NCI-H1436 (cell line): ENCODE measurements at places on chromosomes 2 and 18.

GRCh38 chr2:19785447-19785846 lies 116.3 kb downstream of the TTC32 start:
- no peak for DNase-seq

GRCh38 chr2:215487002-215487372 lies 51.1 kb upstream of the FN1 start:
- DNase-seq = no peak

DNA sequence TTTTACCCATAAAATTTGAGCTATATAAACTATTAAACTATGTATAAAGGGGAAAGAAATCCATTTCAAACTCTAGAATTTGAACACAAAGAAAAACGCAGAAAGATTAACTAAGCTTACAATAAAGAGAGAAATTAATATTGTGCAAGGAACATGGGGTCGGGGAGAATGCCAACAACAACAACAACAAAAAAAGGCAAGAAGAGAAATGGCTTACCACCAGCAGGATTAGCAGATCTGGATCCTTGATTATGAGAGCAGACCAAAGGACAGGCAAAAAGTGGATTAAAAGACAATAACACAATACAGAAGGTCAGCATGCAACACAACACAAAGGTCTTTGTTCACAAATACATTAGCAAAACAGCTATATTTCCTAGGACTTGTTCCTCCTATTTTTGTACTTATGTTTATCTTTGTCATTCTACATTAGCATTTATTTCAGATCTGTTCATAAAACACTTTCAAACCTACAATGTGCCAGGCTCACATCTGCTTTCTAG lies 103.4 kb upstream of the RNU4ATAC start:
- no peak for DNase-seq

DNA sequence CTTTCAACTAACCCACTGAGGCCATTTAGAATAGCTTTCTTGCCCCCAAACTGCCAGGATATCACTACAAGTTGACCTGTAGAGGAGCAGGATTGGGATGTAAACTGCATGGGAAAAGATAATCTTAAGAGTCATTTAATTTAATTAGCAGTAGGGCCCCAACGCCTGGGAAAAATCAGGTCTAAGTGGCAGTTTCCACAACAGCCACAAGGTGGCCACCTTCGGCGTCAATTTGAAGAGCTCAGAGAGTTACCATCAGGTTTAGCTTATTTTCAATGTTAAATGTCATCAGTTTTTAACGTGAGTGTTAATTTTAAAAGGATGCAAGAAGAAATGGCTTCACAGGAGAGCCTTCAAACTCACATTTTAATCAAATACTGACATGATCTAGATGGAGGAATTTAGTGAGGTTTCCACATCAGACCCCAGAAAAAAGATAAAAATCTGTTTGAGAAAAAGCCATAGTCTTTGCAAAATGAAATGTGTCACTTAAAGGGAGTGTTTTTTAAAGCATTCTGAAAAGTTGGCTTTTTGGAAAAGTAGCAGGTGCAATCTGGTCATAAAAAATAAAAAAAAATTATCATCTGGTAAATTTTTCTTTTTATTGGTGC lies 77.3 kb upstream of the UPP2 start:
- peak; percentile 40 for DNase-seq

- no peak for DNase-seq
These were observed 71.9 kb downstream of the STK39 start for GRCh38 chr2:168175469-168175868.

GRCh38 chr2:233068762-233069418 lies 8.7 kb downstream of the INPP5D start:
- DNase-seq = no peak

- DNase-seq = no peak
These were observed 387.1 kb downstream of the RND3 start for GRCh38 chr2:150100336-150100735.

DNA sequence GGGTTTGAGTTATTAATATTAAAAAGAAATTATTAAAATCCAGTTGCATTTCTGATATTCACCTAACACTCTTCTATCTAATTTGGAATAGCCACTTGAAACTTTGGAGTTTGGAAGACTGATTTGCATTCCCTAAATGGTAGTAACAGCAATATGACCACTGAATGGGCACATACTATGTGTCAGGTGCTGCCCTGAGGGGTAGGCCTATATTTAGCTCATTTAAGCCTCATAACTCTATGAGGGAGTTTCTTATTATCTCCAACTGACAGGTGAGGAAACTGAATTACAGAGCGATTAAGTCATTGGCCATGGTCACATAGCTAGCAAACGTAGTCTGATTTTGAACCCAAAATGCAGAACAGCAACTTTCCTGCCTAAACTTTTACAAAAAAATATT lies 77.3 kb downstream of the VWA3B start:
- DNase-seq = no peak

DNA sequence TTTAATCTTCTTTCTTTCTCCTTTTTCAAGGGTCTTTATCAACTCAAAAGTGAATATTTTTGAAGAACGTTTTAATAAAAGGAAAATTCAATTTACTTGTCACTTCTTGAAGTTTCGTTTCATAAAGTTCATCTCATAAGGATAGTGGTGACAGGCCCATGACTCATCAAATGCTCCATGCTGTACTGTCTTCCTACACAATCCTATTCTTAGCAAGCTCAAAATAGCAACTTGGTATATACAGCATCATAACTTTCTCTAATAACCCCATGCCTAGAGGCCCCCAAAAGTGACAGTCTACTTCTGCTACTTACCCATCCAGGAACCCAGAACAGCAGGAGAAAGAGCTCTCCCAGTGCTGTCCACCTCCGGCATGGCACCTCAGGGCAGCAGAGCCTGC lies 7.7 kb downstream of the FBXO15 start:
- DNase-seq = no peak

DNA sequence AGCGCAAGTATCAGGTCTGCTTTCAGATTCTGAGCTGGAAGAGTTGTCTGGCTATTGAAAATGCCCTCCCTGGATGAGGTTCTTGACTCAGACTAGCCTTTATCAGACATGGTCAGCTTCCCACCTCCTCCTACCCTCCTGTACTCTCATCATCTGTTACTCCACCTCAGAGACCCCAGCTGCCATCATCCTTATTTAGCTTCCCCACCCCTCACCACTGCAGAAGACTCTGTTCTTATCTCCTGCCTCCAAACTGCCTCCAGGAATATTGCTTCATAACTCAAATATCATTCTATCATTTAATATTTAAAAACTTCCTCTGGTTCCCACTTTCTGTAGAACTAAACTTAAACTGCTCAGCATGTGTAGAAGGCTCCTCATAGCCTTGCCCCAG lies 31.1 kb upstream of the PPP3R1 start:
- DNase-seq = no peak

DNA sequence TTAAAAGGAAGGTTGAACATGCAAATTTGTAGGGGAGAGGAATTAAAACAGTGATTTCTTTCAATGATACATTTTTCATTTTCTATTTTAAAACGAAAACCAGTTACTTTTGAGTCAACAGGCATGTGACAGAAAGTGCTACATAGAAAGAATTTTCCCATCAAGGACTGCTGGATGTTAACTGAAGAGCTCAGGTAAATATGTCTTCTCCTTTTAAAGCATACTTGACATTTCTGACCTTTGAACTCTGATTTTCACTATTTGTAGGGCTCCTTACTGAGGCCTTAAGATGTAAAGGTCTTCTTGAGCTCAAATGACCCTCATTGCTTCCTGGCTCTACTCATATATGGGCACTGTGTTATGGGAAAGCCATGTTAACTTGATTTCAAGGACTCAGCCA lies 32.4 kb downstream of the FIGN start:
- DNase-seq = no peak

DNA sequence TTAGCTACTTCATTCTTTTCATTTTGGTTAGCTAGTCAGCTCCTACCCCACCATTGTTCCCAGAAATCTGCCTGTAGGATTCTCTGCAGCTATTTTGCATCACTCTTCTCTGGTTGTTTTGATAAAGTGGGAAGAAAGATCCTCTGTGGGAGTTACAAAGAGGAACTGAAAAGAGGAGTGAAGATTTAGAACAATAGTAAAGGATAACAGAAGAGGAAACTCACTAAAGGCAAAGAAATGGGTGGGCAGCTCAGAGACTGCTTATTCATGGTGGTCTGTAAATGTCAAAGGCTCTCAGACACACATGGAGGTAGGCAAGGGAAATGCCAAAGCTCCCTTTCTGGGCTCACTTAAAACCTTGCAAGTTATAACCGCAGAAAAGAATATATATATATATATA lies 17.2 kb upstream of the CD207 start:
- no peak for DNase-seq

DNA sequence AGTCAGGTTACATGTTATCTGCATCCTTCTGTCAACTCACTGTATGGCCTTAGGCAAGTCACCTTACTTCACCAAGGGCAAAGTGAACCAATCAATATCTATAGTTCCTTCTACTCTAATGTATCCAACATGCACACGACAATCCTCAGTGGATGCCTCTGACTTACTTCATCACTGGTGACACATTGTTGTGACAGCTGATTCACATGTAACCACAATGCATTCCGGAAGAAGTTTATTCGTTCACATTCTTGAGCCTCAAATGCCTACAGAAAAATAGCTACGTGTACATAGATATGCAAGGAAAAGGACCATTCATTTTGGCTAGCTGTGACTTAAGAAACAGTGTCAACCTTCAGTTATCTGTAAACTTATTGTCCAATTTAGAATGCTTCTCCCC lies 26.3 kb upstream of the EPG5 start:
- DNase-seq = no peak

DNA sequence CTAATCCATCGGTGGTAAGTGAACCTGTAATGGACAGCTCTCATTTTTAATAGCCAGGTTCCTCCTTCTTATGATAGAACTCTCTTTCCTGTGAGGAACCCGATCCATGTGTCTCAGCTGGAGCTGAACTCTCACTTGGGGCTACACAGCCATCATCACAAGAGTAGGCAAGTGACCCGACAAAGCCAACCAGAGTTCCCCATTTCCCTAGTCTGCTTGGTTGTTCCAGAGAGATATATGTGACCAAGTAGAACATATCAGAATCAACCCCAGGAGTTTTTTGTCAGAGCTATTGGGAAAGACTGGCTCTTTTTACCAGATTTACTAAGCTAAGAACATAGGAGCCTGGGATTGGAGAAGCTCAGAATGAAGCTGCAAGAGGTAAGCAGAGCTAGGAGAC lies 14.6 kb upstream of the HNRNPLL start:
- no peak for DNase-seq

GRCh38 chr2:99488539-99489062 lies 1.2 kb downstream of the REV1 start:
- no peak for DNase-seq

DNA sequence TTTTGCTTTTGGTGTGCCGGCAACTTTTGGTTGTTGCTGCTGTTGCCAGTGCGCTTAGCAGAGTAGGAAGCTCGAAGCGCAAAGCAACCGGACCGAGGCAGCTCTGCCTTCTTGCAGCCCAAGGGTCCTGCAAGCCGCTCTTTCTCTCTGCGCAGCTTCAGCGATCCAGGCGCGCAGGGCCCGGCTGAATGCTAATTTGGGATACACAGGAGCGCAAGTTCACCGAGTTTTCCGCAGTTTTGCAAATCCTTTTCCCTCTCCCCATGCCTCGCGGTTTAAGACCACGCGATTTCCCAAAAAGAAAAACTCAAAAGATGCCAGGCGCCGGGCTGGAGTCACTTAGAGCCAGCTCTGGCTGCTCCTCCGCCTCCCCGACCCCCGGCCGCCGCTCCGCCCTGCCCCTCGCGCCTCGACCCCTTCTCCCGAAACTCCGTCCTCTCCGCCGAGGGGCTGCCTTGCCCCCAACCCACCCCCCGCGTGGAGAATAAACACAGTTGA lies 13.5 kb upstream of the SIX3 start:
- no peak for DNase-seq

DNA sequence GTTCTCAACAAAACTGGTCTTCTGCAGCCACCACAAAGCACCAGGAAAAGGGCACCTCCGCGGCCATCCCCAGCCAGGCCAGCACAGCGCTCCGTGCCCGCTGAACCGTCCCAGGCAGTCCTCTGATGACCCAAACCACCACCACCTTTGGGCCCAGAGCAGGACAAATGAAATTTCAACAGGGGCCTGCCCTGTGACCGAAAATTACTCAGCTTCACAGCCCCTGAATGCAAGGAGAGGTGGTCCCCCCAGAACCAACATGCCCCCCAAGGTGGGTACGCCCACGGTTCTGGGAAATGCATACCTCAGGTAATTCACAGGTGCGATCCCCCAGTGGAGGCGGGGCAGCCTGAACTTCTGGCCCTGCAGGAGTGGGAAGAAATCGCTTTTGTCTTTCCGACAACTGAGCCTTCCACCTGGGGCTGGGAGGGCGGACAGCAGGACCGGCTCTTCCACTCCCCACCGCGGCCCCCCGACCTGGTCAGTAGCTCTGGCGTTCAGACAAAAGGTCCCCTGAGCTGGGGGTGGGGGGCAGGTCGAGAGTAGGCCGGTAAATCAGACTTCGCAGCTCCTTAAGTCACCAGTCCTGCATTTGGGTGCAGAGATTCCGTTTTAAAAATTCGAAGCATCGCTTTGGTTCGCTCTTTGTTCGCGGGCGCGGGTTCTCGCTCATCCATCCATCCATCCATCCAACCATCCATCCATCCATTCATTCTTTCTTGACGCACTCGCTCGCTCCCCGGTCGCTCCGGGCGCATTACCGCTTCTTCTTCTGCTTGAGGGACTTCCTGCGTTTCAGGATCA lies 1.4 kb downstream of the ARL4C start:
- DNase-seq = no peak

GRCh38 chr2:72923833-72924352 lies 6.6 kb downstream of the EMX1 start:
- DNase-seq = no peak

DNA sequence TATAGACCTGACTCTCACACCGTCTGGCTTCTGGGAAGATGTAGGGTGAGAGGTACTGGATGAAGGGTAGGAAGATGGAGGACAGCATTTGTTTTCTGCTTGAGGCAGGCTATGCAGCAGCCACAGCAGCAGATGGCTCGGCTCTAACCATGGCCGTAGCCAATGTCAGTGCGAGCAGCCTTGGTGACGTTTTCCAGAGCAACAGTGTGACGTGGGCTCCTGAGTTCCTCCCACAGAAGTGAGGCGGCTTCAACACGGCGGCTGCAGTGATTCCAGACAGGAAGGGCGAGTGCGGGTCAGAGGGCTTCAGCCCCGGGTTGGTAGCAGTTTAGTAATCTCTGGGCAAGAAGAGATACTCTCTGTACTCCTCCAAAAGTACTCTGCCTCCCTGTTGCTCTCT lies 133.0 kb upstream of the MYT1L start:
- DNase-seq = peak; percentile 81

DNA sequence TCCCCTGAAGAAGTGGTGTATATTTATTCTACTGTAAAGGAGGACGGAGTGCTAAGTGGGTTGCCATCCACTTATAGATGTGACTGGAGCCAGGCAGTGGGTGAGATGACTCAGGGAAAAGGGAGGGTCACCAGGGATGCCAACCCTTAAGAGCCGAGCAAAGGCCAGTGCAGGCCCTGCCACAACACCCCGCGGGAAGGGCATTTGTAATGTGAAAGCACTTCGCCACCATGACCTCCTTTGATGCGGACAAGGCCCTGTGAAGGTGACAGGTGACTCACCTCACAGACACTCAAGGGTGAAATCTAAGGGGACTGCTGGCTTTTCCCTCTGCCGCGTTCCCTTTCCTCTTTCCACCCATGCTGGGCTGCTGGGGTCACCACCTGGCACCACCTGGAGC lies 50.2 kb upstream of the MRPL33 start:
- no peak for DNase-seq
